Left lung (tissue), 14 donors: ENCODE measurements at places on chromosomes 13 and 19. TPM values are rescaled to one million over a fixed set of nuclear protein-coding genes. Genes with fewer than 3 reads are reported as not detected.
A peak's percentile ranks its signal among the peaks of the same experiment; 100 is the strongest.

DNA sequence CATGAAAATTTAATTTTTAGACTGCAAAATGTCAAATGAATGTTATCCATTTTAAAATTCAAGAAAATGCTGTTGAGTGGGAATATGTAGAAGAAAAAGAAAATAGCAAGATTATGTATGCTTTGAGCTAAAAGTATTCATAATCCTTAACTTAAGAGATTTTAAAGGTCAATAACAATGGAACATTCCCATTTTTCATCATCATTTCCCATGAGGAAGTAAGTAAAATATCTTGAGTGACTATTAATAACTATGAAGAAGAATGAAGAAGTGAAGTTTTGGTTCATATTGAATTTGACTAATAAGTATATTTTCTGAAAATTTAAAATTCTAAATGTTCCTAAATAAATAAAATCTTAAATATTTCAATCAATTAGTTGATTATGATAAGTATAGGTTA lies 273.4 kb downstream of the DACH1 start:
- no peak overlapping the region for H3K27ac ChIP-seq
- H3K36me3 ChIP-seq: no peaks in the 10 kb centered on the region
- no peaks in the 10 kb centered on the region for H3K4me1 ChIP-seq
- no peak overlapping the region for H3K4me3 ChIP-seq
- DNase-seq: no peak
- H3K27me3 ChIP-seq: no peaks in the 10 kb centered on the region

Gene NLRP11
- not detected for total RNA-seq

GRCh38 chr13:102620516-102620915 lies 23.7 kb downstream of the TPP2 start:
- DNase-seq: no peak
- H3K27me3 ChIP-seq: no peaks in the 10 kb centered on the region
- H3K4me3 ChIP-seq: no peak overlapping the region
- H3K36me3 ChIP-seq: no peaks in the 10 kb centered on the region
- no peak overlapping the region for H3K27ac ChIP-seq

Gene CEACAM4
- 2.7 TPM for total RNA-seq

Gene MUC16
- total RNA-seq: 0.03 TPM

DNA sequence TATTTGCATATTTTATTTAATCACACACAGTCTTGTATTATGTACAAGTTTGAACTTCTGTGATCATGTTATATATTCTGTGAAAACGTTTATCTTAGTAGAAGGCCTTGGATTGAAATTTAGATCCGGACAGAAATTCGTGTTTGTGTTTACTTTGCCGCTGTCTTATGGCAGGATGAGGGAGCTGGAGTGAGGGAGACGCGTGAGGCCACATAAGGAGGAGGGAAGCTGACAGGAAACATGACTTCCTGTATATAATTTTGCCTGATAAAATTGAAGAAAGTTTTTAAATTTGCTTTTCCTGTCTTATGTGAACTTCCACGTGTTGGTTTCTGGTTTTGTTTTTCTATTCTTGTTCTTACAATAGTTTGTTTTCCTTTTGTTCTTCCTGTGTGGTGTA lies 200.2 kb downstream of the MTUS2 start:
- no peak for DNase-seq
- H3K4me1 ChIP-seq: no peaks in the 10 kb centered on the region
- H3K4me3 ChIP-seq: no peak overlapping the region

- no peaks in the 10 kb centered on the region for H3K27me3 ChIP-seq
- peaks cover 70% of the 10 kb centered on the region for H3K4me1 ChIP-seq
- peak overlapping the region; percentile 99 for H3K4me3 ChIP-seq
- DNase-seq: peak; percentile 96
- no peaks in the 10 kb centered on the region for H3K36me3 ChIP-seq
- peak overlapping the region; percentile 94 for H3K27ac ChIP-seq
These were observed 1.1 kb downstream of the ARHGEF1 start for GRCh38 chr19:41883821-41884733.

Gene DPF1
- 0.39 TPM for total RNA-seq

Gene ZNF99
- total RNA-seq: 0.06 TPM

DNA sequence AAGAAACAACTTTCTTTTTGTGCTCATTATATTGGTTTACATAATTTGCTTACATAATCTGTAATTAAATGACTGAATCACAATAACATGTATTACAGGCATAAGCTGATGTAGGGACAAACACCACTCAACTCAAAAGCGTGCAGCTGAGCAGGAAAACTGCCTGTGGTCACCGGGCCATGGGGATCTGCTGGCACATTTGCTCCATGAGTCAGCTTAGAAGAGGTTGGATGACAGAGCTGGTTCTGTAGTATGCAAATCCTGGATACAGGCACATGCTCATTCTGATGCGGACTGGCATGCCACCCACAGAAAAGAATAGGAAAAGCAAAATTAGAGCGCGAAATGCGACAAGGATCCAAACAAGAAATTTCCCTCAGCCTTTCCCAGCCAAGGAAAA lies 128.6 kb downstream of the USP12 start:
- H3K27ac ChIP-seq: peak overlapping the region; percentile 37
- H3K4me3 ChIP-seq: no peak overlapping the region
- DNase-seq: peak; percentile 65

Gene CATSPERD
- 2.7 TPM for total RNA-seq

GRCh38 chr13:30129411-30129810 lies 177.9 kb downstream of the KATNAL1 start:
- no peak overlapping the region for H3K27ac ChIP-seq
- H3K4me3 ChIP-seq: no peak overlapping the region
- DNase-seq: no peak
- no peaks in the 10 kb centered on the region for H3K36me3 ChIP-seq

Gene VSIG10L
- total RNA-seq: 3.5 TPM

Gene PCP2
- 1.8 TPM for total RNA-seq

- H3K36me3 ChIP-seq: no peaks in the 10 kb centered on the region
- DNase-seq: no peak
- no peaks in the 10 kb centered on the region for H3K27me3 ChIP-seq
- H3K4me3 ChIP-seq: peak within 1 kb of the TSS; percentile 67
- peak within 1 kb of the TSS; percentile 65 for H3K27ac ChIP-seq
These were observed at the start of gene CCDC106 for GRCh38 chr19:55647732-55648584. CCDC106 (plus strand) TSS chr19:55648212; CDS start chr19:55649047, 835 bp downstream.

GRCh38 chr13:40908546-40908945 lies 110.6 kb downstream of the ELF1 start:
- no peak for DNase-seq
- no peaks in the 10 kb centered on the region for H3K4me1 ChIP-seq
- no peak overlapping the region for H3K4me3 ChIP-seq
- no peaks in the 10 kb centered on the region for H3K36me3 ChIP-seq
- H3K27me3 ChIP-seq: no peaks in the 10 kb centered on the region

DNA sequence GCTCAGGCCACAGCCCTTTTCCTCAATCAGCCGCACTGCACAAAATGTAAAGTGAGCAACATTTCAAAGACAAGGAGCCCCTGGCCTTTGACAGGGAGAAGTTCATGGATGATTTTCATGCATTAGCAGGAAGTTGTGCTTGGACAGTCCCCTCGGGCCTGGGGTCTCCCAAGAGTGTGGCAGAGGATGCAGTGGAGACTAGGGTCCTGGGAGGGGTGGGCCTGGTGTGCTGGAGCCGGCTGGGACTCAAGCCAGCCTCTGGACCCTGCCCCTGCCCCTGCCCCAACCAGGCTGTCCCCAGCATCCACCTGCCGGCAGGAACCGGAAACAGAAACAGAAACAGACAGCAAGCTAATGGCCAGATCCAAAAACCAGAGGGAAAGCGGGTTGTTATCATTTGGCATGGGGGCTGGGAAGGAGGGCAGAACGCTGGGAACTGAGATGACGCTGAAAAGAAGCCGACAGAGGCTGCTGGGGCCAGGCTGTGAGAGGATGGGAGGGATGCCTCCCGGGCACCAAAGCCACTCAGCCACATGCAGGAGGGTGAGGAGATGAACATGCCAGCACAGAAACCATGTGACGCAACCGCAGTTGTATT lies 2.3 kb downstream of the GAS6 start:
- H3K27me3 ChIP-seq: no peaks in the 10 kb centered on the region
- H3K27ac ChIP-seq: no peak overlapping the region
- no peak overlapping the region for H3K4me3 ChIP-seq
- H3K4me1 ChIP-seq: peaks cover 44% of the 10 kb centered on the region
- H3K36me3 ChIP-seq: no peaks in the 10 kb centered on the region
- no peak for DNase-seq

- no peak for DNase-seq
- no peaks in the 10 kb centered on the region for H3K4me1 ChIP-seq
- H3K4me3 ChIP-seq: no peak overlapping the region
- H3K27me3 ChIP-seq: no peaks in the 10 kb centered on the region
- no peak overlapping the region for H3K27ac ChIP-seq
- H3K36me3 ChIP-seq: no peaks in the 10 kb centered on the region
These were observed 29.8 kb downstream of the ZNF536 start for GRCh38 chr19:30401956-30402355.

Gene CGB2
- total RNA-seq: not detected

- no peaks in the 10 kb centered on the region for H3K36me3 ChIP-seq
- peaks cover 8% of the 10 kb centered on the region for H3K4me1 ChIP-seq
- DNase-seq: no peak
- no peak overlapping the region for H3K27ac ChIP-seq
- peaks cover 53% of the 10 kb centered on the region for H3K27me3 ChIP-seq
These were observed 4.3 kb upstream of the IFNL2 start for GRCh38 chr19:39263912-39264305.

Gene GSK3A
- total RNA-seq: 40.3 TPM

- H3K4me1 ChIP-seq: no peaks in the 10 kb centered on the region
- no peaks in the 10 kb centered on the region for H3K27me3 ChIP-seq
- H3K36me3 ChIP-seq: no peaks in the 10 kb centered on the region
- DNase-seq: no peak
- no peak overlapping the region for H3K27ac ChIP-seq
- no peak overlapping the region for H3K4me3 ChIP-seq
These were observed 610.4 kb upstream of the SLITRK6 start for GRCh38 chr13:86409466-86410241.

Gene APOC4
- not detected for total RNA-seq
